ENCODE measurements at places on chromosomes 7 and 10.

GRCh38 chr10:95434583-95434982, 126.6 kb downstream of the SORBS1 start:
- peak; percentile 42 for DNase-seq

- no peak for DNase-seq
Measured at GRCh38 chr10:3467052-3467951, 294.7 kb upstream of the PITRM1 start.

GRCh38 chr7:14748461-14748860, 154.1 kb downstream of the DGKB start:
- DNase-seq: peak; percentile 93

DNA sequence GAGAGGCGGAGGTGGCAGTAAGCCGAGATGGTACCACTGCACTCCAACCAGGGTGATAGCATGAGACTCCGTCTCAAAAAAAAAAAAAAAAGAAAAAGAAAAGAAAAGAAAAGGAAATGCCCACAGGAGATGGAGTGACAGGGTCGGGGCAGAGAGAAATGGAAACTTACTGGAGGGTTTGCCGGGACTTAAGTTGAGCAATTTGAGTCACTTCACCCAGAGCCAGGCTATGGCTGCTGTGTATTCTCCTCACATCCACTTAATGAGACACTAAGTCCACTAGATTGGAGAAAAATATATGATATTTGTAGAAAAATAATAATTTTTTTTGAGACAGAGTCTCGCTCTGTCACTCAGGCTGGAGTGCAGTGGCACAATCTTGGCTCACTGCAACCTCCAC, 4.6 kb upstream of the PFKFB3 start:
- DNase-seq: no peak

DNA sequence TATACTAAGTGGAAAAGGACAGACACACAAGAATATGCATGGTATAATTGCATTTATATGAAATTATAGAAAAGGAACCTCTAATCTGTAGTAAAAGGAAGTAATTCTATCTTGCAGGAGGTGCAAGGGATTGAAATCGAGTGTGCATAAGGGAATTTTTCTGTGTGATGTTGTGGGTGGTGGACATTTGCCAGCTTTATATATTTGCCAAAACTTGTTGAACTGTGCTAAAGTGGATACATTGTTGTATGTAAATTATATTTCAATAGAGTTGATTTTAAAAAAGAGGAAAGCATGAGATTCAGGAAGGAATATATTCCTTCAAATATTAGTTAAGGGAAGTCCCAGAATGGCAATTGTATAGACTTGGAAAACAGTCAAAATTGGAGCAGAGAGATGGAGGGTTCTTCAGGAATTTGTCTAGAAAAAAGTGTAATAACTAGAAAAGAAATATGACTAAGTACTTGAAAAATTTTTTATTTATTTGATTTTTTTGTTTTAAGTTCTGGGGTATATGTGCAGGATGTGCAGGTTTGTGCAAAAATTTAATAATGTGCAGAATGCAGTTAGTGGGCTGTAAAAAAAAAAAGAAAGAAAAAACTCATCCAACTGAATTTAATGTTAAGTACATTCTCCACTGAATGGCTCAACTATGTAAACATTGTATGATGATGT, 96.1 kb downstream of the ARL4A start:
- no peak for DNase-seq

DNA sequence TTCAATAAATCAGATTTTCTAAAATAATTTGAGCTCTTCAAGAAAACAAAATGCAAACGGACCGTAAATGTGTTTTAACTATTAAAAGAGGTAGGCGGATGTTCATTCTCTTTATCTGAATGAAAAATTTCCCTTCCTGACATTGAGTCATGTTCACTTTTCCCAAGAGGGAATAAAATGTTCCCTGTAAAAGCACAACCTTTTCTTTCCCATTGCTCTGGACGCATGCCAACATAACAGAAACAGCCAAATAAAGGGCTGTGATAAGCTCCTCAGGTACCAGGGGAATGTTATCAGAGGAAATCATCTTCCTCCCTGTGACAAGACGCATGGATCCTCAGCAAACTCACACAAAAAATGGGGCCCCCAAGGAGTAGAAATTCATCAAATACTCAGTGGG, 251.8 kb downstream of the MTERF1 start:
- peak; percentile 64 for DNase-seq

- DNase-seq: no peak
Measured at GRCh38 chr7:30954914-30955313, 8.8 kb upstream of the GHRHR start.

- no peak for DNase-seq
Measured at GRCh38 chr10:22561909-22562308, 152.5 kb downstream of the PIP4K2A start.

- DNase-seq: no peak
Measured at GRCh38 chr7:51078653-51079052, 238.0 kb downstream of the COBL start.

DNA sequence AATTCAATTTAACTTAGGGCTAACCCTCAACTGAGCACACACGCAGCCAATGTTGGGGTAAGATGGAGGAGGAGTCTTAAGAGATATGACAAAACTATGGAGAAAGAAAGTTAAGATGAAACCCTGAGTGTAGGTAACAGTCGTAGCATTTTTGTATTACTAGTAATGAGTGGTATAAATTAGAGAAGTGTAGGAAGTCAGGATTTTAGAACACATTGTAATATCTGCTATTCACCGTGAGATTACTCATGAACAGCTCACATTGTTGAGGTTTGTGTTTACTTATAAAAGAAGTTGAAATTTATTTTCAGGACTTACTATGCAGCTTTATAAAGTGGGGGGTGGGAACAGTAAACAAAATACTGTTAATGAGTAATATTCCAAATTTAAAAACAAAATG, 107.2 kb downstream of the ARHGAP21 start:
- no peak for DNase-seq

DNA sequence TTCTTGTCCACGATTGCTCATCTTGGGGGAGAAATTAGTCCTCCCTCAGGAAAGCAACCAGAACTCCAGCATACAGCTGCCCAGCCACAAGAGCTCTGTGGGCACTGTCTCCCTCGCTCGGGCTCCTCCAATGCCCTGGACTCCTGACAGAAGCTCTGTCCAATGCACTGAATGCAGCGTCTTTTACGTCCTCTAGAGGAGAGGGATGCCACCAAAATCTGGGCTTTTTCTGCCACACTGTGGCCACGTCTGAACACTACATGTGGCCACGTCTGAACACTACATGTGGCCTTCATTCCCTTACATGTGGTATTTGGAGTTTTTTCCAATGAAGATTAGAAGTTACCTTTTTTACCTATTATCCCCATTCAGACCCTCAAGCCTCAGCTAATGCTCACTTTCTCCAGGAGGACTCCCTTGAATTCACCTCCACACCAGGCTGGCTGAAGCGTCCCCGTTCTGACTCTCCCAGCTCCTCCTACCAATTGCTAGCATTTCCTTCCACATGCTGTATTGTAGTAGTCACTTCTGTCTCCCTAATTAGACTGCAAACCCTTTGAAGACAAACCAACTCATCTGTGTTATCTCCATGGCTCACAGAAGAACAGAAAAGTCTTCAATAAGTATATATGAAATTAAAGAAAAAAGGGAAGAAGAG, 134.3 kb upstream of the PDE1C start:
- peak; percentile 63 for DNase-seq

GRCh38 chr7:36208997-36209813, 56.2 kb downstream of the EEPD1 start:
- peak; percentile 43 for DNase-seq

GRCh38 chr7:29156907-29157452, 10.6 kb upstream of the CPVL start:
- DNase-seq: peak; percentile 51

GRCh38 chr7:41693150-41693997, 9.5 kb downstream of the INHBA start:
- peak; percentile 91 for DNase-seq

DNA sequence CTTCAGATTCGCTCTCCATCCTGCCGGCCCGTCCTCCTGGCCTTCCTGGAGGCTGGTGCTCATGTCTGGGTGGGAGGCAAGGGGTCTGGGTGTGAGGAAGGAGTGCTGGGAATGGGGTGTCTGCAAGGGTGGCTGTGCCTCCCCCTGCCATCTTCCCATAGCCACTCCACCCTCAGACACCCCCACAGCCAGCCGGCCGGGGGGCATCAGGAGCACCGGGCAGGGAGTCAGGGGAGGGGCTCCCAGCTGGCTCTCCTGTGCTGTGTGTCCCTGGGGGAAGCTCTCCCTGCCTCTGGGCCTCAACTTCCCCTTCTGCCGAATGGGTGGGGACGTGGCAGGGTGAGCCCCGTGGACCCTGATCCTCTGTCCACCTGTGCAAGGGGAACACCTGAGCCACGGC, 18.6 kb downstream of the MICALL2 start:
- DNase-seq: no peak

DNA sequence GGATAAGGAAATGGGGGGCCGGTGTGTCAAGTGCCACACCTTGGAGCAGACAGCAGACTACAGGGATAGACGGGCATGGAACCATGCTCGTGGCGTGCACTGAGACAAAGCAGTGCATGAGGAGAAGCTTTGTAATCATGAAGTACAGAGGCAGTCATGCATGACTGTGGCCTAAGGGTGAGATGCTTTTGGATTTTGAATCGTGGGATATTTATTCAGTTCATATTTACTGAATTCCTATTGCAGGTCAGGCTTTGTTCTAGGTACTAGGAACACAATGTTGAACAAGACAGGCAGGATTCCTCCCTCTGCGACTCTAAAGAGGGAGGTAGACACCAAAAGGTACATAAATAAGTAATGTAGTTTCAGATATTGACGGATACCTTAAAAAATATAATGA, 597.6 kb downstream of the PARD3 start:
- peak; percentile 60 for DNase-seq

- no peak for DNase-seq
Measured at GRCh38 chr10:79383974-79384606, 36.8 kb downstream of the PPIF start.

DNA sequence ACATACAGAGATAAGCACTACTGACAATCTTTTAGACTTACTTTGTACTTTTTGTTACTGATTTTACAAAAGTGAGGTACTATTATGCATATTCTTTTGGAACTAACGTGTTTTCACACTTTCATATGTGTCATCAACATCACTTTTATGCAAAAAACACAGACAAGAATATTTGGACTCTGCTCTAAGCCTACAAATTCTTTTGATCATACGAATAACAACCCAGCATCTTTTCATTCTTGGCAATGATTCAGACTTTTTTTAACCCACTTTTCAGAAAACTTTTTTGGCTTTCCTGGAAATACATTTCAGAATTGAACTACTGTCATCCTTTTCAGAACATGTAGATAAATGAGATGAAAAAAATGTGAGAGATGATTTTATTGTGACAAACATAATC, 30.2 kb downstream of the USP6NL start:
- no peak for DNase-seq

DNA sequence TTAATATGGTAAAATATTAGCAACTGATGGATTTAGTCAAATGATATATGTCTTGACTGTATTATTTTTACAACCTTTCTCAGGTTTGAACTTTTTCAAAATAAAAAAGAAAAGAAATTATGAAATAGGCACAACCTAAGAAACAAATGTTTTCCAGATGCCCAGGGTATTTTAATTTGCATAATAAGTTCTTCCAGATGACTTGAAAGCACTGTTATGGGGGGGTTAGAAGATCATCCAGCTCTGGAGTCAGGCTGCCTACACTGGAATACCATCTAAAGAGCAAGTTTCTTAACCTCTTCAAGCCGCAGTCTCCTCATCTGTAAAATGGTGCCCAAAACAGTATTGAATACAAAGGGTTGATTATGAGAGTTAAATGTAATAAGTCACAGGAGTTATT, 32.1 kb downstream of the CREB3L2 start:
- no peak for DNase-seq

DNA sequence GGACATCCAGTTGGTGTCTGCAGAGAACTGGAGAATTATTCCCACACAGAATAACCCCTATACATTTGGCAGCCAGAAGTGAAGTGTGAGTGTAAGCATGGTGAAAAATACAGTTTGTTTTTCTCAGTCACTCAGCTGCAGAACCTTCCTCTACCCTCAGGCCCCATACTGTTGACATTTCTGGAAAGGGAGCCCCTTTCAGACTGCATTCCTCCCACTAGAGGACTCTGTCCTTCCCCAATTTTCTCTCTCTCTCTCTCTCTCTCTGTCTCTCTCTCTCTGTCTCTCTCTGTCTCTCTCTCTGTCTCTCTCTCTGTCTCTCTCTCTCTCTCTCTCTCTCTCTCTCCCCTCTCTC, 86.8 kb upstream of the STEAP1B start:
- DNase-seq: peak; percentile 37

DNA sequence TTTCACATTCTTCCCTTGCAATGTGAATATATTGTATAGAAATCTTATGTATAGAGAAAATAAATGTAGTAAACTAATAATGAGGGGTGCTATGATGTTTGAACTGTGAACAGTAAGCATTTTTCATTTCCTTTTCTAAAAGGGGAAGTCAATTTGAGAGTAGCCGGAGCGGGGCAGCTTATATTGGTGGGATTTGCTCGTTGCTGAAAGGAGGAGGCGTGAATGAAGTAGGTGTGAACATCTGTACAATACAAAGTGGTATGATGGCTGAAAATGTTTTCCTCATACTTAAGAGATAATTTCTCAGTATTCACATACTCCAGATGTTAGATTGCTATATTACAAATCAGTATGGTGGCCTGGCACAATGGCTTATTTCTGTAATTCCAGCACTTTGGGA, 87.1 kb downstream of the SRI start:
- no peak for DNase-seq

DNA sequence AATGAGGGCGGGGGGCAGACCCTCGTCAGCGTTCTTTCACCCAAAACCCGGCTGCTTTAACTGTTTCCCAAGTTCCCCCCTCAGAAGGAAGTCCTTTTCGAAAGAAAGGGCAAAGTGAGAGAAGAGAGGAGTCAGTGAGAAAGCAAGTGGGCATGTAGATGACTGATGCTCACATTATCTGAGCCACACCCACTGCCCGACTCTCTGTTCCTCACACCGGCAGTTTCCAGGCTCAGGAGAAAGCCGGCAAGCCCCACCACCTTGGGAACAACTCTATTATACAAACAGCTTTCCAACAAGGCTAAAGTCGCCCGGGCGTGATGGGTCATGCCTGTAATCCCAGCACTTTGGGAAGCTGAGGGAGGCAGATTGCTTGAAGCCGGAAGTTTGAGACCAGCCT, 23.1 kb downstream of the RCC1L start:
- no peak for DNase-seq

Measured in NCI-H69 (cell line).